ENCODE measurements at places on chromosomes 5 and 9.

- no peak for DNase-seq
Measured at GRCh38 chr9:81693671-81694378, 4.5 kb upstream of the TLE1 start.

DNA sequence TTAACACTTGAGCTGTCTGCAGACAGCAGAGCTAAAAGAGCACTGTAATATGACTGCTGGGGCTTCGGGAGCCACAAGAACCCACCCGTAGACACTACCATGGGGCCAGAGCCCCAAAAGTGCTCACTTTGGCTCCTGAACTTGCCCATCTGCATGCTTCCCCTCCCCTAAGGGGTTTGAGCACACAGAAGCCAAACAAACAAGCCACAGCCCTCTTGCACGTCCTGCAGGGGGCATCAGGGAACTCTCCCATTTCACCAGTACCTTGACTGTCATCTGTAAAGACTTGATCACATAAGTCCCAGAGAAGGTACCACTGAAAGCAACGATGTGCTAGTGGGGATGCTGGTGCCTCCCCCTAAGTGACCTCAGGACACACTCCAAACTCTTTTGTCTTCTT lies 681.8 kb downstream of the SEMA5A start:
- DNase-seq, result no peak

DNA sequence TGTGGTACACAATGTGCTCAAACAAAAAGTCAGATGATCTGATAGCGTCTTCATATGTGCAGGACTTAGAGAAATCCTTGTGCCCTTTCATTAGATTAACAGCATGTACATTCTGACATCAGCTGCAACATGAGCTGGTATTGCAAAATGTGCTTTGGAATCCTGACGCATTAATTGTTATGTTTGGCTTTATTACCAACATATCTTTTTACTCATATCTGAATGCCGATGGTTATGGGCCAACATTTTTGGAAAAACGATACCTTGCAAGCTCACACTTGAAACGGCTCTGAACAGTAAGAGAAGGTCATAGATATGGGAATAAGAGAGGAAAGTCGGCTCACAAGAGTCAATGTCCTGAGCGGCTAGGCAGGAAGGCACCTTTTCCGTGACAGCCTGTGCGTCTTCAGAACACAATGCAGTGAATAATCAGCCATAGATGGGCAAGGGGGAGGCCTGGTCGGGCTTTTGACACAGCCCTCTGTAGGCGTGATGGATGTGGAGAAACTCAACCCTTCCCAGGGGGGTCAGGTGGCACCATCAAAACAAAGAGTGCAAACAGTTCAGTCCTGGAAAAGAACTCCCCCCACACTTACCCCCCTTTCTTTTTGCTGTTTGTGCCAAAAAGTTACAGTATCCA lies 36.4 kb upstream of the GAS1 start:
- no peak for DNase-seq

DNA sequence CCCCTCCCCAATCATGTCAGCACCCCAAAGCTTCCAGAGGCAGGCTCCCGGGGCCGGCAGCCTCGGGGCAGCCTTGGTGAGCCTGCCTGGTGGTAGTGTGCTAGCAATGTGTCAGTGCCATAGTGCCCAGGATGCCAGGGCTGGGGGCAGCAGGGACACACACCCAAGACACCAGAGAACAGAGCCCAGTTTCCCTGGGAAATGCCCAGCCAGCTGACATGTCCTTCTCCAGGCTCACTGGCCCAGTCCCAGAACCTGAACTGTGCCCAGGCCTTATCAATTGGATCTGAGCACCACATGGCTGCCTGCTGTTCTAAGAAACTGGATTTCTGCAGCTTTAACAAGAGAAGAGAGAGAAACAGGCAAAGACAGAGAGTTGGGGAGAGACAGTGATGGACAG lies 74.9 kb upstream of the LRRTM2 start:
- DNase-seq, result no peak

- no peak for DNase-seq
Measured at GRCh38 chr5:155728857-155729683, 597.9 kb upstream of the SGCD start.

GRCh38 chr9:120136696-120137095 lies 443.3 kb downstream of the CDK5RAP2 start:
- DNase-seq, result no peak

GRCh38 chr9:28014212-28014611 lies 440.9 kb upstream of the C9orf72 start:
- DNase-seq, result no peak

DNA sequence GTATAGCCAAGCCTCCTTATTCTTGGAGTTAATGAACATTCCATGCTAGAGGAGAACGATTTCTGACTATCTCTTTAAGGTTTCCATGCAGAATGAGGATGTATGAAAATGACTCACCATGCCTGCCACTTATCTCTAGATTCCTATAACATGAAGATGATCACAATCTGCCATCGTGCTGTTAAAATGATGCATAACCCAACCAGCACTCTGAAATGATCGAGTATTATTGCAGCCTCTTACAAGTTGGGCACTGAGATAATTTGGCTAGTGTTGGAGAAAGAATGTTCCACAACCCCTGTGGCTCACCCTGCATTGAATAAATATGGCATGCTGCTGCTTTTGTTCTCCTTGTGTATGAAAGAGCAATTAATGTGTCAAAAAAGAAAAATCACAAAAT lies 1143.6 kb upstream of the WWC1 start:
- no peak for DNase-seq

DNA sequence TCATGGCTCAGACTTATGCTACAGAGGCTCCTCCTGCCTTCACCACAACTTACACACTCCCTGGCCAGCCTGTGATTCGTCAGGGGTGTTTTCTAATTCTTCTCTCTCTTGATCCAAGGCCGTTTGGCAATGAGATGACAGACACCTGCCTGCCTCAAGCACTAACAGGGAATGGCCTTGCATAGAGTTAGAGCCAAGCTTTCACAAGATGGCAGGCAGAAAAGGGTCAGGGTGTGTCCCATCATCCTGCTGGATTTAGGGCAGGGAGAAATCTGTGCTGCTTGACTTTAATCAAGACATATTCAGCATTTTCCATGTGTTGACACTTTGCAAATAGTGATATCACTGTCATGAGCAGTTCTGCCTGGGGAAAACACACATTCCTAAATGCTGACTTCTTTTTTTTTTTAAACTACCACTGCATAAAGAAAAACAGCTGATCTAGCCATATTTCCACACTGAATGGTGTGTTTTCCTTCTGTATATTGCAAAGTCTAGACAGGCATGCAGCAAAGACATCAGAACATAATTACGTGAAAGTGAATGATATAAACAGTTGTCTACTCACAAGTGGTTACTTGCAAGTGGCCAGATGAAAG lies 95.0 kb upstream of the SLC25A48 start:
- DNase-seq, result no peak

Data from stimulated activated CD4-positive, alpha-beta T cell treated with anti-CD3 and anti-CD28 coated beads, Interleukin-12 subunit alpha, Interleukin-12 subunit beta, amount 100 ng/mL, for 4 hours (primary cell).